ENCODE measurements at places on chromosomes 2 and 18. TPM values are rescaled to one million over a fixed set of nuclear protein-coding genes. Genes with fewer than 3 reads are reported as not detected.

The TNFAIP6 gene
- 4.8 TPM for polyA plus RNA-seq

The SIX2 gene
- 20.8 TPM for polyA plus RNA-seq

The RASGRP3 gene
- polyA plus RNA-seq = 20.4 TPM

The CNGA3 gene
- not detected for polyA plus RNA-seq

The IL37 gene
- not detected for polyA plus RNA-seq

The ASIC4 gene
- 0.27 TPM for polyA plus RNA-seq

The GPBAR1 gene
- 1.8 TPM for polyA plus RNA-seq

The TXNL4A gene
- polyA plus RNA-seq = 87.0 TPM

The CDH2 gene
- polyA plus RNA-seq = 104 TPM

The TMEM198 gene
- polyA plus RNA-seq = 3.7 TPM

The PLEK gene
- 6.4 TPM for polyA plus RNA-seq

The NT5DC4 gene
- polyA plus RNA-seq = 0.13 TPM

DNA sequence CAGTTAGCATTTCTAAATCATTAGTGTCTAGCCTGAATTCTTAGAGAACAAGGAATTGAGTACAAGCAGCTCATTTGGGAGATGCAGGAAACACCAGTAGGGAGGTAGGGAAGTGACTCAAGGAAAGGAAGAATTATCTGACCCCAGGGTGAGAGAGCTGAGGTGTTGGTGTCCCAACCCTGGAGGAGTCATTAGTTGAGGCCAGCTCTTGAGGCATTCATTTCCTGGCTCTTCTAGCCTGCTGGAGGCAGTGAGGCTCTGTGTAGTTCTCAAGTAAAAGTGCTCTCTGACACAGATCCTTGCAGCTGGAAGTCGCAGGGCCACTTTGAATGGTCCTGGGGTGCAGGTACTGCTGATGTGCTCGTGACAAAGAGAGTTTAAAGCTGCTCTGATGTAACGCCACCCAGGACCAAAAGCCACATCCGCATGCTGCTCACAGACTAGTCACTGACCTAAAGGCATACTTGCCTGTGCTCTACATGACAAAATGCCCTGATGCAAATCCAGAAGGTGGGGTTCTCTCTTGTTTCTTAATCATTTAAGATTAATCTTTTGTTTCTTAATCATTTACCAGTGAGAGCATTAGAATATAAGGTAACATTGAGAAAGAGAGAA lies 299.5 kb upstream of the LYPD1 start:
- DNase-seq = no peak

DNA sequence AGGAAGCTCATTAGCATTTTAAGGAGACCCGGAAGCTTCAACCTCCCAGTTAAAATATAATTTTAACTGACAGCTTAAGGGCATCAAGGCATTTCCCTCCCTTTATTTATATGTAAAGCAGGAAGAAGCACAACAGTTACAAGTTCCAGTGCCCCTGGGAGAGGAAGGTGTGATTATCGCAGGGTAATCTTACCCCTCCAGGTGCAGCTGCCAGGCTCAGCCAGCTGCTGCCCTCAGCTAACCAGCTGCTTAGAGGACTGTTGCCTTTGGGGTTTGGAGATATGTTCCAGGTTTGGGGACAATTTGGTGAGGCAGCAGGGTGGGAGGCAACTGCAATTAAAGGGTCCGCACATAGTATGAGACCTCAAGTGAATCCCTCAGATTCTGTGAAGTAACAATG lies 55.3 kb upstream of the SETBP1 start:
- no peak for DNase-seq

DNA sequence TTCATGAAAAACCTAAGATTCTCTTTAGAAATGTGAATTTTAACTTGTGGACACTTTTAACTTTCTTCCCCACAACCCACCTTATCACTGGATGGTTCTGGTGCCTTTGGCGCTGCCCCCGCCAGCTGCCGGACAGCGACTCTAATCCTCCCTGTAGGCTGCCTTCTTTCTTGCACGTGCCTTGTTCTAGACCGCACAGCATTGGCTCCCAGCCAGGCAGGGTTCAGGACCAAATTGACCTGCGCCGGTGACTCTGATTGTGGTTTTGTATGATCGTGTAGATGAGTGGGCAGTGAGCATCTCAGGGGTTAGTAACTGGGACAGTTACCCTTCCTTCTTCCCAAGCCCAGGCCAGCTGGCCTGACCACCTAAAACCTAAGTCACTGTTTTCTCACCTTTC lies 106.8 kb downstream of the ASAP2 start:
- no peak for DNase-seq

DNA sequence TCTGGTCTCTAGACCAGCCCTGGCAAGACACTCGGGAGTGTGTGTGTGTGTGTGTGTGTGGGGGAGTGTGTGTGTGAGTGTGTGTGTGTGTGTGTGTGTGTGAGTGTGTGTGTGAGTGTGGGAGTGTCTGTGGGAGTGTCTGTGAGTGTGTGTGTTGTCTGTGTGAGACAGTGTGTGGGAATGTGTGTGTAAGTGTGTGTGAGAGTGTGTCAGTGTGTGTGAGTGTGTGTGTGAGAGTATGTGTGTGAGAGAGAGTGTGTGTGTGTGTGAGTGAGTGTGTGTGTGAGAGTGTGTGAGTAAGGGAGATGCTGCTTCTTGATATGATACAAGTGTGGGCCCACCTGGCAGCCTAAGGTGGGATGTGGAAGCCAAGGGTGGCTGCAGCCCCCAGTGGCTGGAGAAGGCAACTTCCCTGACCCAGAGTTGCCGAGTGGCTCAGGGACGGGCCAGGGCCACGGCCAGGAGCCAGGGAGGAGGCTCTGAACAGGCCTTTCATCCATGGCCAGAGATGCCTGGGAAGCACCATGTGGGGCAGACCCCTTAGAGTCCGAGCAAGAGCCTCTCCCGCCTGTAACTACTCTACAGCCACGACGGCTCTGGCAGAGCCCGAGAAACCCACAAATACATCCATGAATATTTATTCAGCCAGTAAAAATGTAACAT lies 159.3 kb upstream of the MYCN start:
- no peak for DNase-seq

DNA sequence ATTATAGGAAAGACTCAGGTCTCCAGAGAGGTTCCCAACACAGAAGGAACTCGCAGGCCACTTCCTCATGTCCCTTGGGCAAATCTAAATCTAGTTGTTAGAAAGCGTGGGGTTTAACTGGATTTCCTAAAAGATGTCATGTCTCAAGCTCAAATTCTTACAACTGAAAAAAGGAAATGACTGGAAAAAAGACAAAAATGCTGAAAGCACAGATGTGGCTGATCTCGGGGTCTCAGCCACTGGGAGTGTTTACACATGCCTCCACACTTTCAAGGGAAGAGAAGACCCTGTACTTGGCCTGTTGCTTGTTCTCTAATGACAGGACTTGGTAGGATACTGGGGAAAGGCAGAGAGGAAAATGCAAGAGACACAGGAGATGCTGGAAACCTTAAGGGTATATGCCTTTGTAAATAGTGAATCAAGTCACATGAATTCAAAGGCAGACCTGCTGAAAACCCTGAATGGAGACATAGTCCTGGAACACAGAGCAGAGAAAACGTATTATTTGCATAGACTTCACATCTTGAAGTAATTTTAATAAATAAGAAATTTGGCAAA lies 160.9 kb upstream of the MEIS1 start:
- no peak for DNase-seq

GRCh38 chr18:78965917-78966792 lies 13.5 kb upstream of the SALL3 start:
- no peak for DNase-seq

- no peak for DNase-seq
These were observed 62.5 kb upstream of the STAM2 start for GRCh38 chr2:152238016-152238415.

- no peak for DNase-seq
These were observed 52.7 kb downstream of the SPRED2 start for GRCh38 chr2:65379721-65380171.

DNA sequence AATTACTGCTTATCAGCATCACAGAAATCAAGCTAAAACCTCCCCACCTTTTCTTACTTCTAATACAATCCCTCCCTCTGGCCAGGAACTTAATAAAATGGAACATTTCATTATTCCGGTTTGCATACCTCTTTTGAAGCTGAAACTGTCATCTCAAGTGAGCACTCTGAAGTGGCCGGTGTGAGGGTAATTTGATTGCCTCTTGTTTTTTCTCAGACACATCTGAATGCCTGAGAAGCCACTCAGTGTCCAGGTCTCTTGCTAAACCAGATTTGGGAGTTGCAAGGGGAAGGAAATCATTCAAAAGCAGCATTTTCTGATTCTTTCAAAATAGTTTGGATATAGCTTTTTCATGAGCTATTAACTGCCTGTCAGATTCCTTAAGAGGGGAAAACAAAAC lies 190.3 kb downstream of the C1D start:
- no peak for DNase-seq

- DNase-seq = no peak
These were observed 586.5 kb upstream of the NXPH2 start for GRCh38 chr2:139366681-139367080.

DNA sequence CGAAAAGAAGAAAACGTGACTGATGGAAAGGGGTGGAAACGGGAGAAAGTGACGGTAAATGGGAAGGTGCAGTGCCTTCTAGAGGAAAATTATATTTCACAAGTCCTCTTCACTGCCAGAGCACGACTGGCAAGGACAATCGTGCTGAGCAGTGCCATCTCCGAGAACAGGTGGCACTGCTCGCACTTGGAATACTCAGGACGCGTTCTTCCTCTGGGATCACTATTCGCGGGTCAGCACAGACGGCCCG lies 364 bp downstream of the STAT1 start:
- no peak for DNase-seq

GRCh38 chr2:226885769-226886435 lies 50.0 kb downstream of the RHBDD1 start:
- no peak for DNase-seq

DNA sequence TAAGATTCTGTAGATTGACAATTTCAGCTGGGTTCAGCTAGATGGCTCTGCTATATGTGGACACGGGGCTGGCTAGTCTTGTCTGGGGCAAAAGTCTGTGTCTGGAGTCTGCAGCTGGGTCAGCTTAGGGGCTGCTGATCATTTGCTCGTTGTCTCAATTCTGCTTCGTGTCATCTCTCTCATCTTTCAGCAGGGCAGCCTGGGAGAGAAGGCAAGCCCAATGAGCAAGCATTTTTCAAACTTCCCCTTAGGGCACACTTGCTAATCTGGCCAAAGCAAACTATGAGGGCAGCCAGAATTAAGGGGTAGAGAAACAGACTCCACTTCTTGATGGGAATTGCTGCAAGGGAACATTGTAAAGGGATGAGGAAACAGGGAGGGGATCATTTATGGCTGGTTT lies 462.6 kb downstream of the SLC4A3 start:
- DNase-seq = no peak

DNA sequence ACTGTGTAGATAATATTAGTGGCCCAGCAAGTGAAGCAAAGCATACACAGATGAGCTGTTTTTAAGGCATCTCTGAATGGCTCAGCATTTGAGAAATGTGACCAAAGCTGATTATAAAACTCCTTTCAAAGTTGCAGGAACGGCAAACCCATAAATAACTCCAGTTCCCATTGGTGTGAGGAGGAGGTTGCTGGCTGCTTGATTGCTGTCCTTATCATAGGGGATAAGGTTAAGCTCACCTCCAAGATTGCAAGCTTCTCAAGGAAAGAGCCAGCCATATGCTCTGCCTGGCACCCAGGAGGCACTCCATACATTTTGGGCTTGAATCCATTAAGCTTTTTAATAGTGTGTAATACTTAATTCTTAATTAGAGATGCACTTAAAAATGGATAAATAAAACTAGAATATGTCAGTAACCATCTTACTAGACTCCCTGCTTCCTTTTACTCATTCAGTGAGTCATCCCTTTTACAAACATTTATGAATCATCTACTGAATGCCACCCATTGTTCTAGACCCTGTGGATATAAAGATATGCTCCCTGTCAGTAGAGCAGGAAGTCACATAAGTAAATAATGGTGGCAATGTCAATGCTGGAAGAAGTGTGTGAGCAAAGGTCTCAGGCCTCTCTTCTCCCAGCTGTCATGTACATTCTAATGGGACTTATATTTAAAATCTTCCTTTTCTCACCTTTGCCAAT lies 99.3 kb downstream of the SPATS2L start:
- no peak for DNase-seq

- no peak for DNase-seq
These were observed 447.7 kb upstream of the GYPC start for GRCh38 chr2:126208266-126208665.

GRCh38 chr2:231902598-231902997 lies 23.6 kb downstream of the NPPC start:
- DNase-seq = no peak

- DNase-seq = no peak
These were observed 181.0 kb downstream of the SLC39A10 start for GRCh38 chr2:195838002-195838401.

GRCh38 chr2:20634507-20635112 lies 16.3 kb downstream of the HS1BP3 start:
- no peak for DNase-seq

- no peak for DNase-seq
These were observed 15.6 kb downstream of the IL18RAP start for GRCh38 chr2:102438578-102438977.

- DNase-seq = no peak
These were observed 24.5 kb downstream of the AQP4 start for GRCh38 chr18:26840965-26841364.

DNA sequence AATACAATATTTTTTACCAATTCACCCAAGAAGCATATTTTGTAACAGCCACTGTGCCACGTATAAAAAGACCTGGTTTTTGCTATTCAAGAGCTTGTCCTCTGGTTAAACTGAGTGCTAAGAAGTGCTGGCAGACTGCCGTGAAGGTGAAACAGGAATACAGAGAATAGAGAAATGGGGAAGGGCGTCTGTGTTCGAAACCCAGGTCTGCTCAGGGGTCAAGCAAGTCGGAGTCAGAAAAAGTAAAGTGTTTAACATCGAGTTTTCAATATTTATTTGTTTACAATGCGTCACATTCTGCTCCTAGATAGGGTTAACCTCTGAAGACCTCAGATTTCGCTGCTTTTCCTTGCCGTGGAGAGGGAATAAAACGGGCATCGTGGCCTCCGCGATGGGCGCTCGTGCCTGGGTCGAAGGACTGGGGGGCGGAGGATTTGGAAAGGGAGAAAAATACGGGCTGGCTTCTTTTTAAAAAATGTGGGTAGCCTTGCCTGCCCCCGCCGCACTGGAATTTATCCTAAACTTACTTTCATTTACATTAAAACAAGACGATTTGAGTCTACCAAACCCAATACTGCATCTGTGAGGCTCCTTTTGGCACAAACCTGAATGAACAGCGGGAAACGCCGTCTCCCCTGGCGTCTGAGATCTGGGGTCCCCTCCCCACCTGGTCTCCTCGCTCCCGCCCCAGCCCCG lies 1.1 kb upstream of the SNTG2 start:
- DNase-seq = no peak

Measured in left renal pelvis (tissue), 4 donors.